NCI-H1436 (cell line): ENCODE measurements at places on chromosomes 13 and 19.

- DNase-seq = no peak
Observed at GRCh38 chr13:50144246-50145160, 129.3 kb downstream of the KCNRG start.

- DNase-seq = no peak
Observed at GRCh38 chr13:110307767-110308655, 927 bp downstream of the COL4A2 start.

- DNase-seq = no peak
Observed at GRCh38 chr13:109900320-109900719, 113.9 kb upstream of the IRS2 start.

GRCh38 chr19:3010871-3011270, 18.2 kb downstream of the TLE2 start:
- no peak for DNase-seq

DNA sequence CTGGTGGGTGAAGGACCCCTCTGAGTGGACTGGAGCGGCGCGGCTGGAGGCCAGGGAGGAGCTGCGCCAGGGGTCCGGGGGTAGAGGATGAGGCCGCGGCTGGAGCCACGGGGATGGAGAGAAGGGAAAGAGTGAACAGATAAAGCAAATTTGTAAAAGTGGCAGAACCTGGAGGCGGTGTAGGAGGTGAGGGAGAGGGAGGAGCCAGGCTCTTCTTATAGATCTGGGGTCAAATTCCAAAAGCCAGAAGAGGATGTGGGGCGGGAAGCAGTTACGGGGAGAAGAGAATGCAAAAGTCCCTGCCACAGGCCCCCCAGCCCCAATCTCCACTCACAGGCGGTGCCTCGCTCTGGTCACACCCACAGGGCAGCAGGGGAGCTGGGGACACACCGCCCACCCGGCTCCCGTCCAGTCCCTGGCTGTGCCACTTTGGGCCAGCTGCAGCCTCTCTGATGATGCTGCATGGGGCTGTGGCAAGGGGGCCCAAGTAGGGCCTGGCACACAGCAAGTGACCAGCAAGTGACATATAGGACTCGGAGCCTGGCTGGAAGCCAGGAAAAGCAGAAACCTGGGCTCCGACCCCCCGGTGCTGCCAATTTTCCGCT, 11.1 kb downstream of the LRRC4B start:
- DNase-seq = no peak

DNA sequence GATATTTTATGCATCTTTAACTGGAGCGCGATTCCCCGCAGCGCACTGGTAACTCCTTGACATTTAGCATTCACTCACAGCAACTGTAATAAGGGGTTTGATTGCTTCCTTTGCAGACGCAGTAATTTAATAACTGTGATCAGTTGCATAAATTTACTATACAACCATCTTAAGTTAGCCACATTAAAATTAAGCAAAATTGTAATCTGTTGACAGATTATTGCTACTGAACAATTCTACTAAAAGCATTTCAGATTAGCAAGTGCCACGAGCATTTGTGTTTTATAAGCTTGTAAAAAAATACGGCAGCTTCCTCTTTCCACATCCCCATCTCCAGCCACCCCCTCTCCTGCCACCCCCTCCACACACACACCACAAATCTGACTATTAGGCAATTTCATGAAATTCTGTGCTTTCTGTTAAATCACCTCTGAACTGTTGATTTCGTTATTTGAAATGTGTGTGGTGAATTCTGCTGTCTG, 44.4 kb downstream of the TSHZ3 start:
- no peak for DNase-seq
